ENCODE measurements at places on chromosomes 13 and 19.
A peak's percentile ranks its signal among the peaks of the same experiment; 100 is the strongest.

GRCh38 chr13:62337109-62337880 is 921.6 kb upstream of the PCDH20 start:
- no peak for DNase-seq

GRCh38 chr13:20125129-20125782 is 35.6 kb downstream of the GJA3 start:
- DNase-seq: peak; percentile 24

GRCh38 chr19:1823539-1824251 is 11.6 kb upstream of the ATP8B3 start:
- no peak for DNase-seq

- no peak for DNase-seq
These were observed 101.6 kb downstream of the RAP2A start for GRCh38 chr13:97535614-97536013.

- DNase-seq: peak; percentile 15
These were observed 2118.0 kb downstream of the PCDH9 start for GRCh38 chr13:65112123-65112522.

DNA sequence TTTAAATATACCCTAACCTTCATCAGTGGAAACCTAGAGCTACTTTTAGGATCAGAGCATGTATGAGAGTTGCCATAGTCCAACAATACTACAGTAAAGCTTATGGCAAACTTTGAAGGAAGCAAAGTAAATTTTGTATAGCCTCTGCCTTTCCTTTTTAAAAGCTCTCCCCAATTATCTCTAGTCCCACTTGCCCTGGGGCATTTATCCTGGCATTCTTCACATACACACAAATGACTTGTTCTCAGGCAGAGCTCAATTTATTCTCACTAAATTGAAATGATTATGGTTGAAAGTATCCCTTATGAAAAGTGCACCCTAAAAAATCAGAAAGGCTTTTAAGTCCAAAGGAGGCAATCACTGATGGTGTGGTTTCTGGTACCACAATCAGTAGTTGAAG is 94.1 kb upstream of the UFM1 start:
- DNase-seq: no peak

DNA sequence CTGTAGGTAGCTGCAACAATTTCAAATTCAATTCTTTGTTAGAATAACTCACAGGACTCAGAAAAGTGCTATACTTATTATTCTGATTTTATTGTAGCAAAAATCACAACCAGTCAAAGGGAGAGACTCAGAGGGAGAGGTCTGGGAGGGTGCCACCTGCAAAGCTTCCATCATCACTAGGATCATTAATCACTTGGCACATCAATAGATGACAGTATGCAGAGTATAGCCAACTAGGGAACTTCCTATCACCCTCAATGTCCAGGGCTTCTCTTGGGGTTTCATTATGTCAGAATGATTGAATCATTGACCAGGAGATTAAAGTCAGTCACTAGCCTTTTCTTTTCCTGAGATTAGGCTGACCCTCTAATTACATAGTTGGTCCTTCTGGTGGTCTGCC is 431.3 kb upstream of the ATXN8OS start:
- DNase-seq: no peak

DNA sequence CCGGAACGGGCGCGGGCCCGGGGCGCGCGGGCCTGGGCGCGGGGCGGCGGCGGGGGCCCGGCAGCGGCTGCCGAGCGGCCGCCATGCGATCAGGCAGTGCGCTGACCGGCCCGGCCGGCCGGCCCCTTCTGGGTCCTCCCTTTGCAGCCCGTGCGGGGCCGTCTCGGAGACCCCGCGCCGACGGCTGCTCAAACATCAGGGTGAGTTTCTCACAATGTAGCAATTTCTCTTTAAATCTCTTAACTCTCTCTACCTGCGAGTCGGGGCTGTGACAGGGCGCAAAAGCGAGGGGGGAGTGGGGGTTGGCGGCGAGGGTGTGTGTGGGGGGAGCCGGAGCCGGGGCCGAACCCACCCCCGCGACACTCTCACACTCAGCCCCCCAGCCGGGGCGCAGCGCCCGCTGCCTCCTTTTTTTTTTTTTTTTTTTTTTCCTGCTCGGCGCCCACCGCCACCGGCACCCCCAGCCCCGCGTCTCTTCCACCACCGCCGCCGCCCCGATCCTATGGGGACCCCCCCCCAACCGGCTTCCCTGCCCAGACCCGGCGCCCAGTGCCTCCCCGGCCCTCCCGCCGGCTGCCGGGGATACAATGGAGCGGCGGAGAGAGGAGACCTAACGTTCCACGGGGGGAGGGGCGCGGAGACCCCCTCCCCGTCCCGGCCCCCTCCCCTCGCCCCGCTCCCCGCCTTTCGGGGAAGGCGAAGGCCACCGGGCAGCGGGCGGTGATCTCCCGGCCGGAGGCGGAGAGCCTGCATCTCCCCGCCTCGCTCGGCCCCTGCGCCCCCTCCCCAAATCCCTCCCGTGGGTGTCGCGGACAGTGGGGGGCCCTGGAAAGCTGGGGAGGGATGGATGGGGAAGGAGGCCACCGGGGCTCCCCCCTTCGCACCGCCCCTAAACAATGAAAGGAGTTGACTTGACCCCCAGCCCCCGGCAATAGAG is at the start of gene BICRA:
Gene BICRA (plus strand): TSS at position 166 of the 937 bp plus-strand sequence. CDS start 64,441 bp downstream, outside the sequence.
- peak; percentile 89 for DNase-seq
